ENCODE measurements at places on chromosomes 4 and X.

DNA sequence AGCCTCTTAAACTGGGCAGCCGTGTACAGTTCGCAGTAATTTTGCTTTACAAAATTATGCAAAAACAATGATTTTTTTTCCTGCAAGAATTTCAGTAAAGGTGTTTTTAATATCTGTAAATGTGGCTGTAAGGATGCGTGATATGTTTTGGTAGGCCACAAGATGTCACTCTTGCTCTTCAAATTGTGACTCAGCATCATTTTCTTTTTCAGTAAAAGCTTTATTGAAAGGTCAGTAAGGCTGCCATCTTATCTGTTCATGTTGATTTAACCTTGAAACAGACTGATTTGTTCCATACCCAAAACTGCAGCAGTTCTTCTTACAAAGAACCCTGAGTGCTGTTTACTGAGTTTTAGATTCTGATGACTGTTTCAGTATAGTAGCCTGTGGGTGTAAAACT lies 39.9 kb downstream of the TXLNG start:
- no peak for DNase-seq

DNA sequence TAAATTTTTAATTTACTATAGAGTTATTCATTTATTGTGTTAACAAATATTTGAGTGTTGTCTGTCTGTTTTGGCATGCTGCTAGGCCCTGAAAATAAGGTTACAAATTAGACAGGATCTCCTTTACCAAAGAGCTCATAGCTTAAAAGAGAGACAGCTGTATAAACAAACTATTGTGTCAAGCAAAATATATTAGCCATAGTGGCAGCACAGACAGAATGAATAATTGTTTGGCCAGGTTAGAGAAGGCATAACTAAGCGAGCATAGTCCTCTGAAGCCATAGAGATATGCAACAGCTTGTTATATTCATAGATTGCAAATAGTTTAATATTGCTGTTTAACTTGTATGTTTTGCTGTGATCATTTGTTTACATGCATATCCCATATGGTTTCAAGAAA lies 66.7 kb upstream of the NDUFC1 start:
- no peak for DNase-seq

- peak; percentile 37 for DNase-seq
Measured at GRCh38 chr4:30714408-30715031, 5.6 kb upstream of the PCDH7 start.

GRCh38 chr4:120847019-120847582 lies 75.4 kb downstream of the PRDM5 start:
- DNase-seq, result no peak

DNA sequence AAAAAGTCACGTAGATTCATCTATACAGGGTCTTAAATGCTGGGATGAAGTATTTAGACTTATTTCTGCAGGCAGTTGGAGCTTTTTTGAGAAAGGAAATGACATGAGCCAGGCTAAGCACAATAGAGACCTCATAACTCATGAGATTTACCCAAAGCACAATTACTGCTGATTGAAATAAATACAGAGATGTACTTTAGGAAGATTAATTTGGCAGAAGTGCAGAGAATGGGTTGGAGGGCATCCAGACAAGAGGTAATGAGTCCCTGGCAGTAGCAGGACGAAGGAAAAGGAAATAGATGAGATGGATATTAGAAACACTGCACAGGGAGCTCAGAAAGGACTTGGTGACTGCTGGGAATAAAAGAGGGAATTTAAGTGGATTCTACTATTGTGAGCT lies 129.1 kb downstream of the SHROOM4 start:
- DNase-seq, result no peak

DNA sequence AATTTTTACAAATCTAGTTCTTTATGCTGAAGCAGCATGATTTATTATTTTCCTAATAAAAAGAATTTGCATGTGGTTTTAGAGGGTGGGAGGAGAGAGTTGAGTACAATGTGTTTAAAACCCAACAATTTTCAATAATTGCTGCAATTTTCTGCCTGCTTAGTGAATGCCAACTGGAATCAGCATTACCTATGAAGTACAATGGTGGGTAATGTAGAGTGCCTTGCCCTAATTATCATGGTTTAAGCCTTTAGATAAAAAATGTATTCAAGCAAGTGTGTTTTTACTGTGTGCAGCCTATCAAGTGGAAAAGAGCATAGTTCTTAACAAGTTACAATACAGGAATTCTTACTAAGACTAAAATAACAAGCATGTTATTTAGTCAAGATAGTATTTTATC lies 77.9 kb upstream of the ANKRD50 start:
- no peak for DNase-seq

- DNase-seq, result peak; percentile 72
Measured at GRCh38 chr4:26235500-26235899, 85.3 kb upstream of the RBPJ start.

DNA sequence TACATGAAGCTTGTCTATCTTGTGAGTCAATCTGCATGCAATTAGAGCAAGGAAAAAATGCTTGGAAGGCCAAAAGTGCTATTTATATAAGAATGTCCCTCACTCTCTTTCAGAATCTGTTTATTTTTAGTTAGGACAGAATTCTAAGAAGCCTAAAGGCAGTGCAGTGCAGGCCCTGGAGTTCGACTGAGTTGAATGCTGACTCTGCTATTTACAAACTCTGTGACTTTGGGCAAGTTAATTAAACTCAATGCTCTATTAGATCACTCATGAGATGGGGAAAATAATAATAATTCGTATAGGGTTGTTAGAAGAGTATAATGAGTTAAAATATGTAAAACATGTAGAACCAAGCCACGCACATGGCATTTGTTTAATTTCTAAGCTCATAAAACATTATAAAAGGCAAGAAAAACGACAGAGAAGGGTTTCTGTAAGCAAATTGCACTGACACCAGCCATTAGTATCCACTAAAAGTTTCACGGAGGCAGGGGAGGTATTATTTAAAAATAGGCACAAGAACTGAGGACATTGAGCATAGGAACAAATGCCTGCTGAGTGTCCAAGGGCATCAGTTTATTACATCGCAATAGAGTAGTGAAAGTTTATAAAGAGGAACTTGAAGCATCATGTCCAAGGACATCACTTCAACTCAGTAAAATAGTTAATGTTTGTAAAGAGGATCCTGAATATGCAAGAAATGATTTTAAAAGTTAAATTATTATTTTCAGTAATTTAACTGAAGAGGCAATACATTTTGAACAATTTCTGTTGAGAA lies 115.0 kb upstream of the INPP4B start:
- DNase-seq, result no peak

DNA sequence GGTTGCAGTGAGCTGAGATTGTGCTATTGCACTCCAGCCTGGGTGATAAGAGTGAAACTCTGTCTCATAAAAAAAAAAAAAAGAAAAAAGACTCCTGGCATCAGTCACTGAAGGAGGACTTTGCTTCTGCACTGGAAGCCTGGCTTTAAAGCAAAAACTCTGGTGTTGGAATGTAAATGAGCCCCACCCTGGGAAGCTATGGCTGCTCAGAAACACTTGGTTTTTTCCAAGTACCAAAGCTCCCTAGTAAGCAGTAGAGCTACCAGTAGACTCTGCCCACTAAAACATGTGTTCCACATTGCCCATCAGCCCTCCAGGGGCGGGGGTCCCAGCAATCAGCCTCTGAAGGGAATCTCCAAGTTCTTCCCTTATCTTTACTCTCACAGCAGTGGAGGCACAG lies 154.4 kb downstream of the SHROOM3 start:
- peak; percentile 68 for DNase-seq

DNA sequence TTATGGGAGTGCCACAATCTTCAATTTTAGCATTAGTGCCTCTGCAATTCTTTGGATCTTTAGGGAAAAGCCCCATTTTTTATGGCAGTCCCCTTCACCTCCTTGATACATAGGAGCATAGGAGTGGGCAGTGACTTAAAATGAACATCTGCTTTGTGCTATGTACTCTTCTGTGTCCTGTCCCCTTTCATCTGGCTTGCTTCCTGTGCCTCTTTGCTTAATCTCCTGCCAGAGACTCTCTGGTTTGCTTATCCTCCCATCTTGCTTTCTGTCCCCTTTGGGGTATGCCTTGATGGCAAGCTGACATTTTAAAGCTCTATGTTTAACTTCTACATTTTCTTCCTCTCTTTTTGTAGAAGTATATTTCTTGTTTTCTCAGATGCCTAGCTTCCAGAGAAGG lies 12.3 kb downstream of the PGK1 start:
- DNase-seq, result no peak

GRCh38 chrX:153502131-153502530 lies 7.4 kb downstream of the BGN start:
- no peak for DNase-seq

GRCh38 chr4:158410272-158410671 lies 111.4 kb upstream of the RXFP1 start:
- no peak for DNase-seq

DNA sequence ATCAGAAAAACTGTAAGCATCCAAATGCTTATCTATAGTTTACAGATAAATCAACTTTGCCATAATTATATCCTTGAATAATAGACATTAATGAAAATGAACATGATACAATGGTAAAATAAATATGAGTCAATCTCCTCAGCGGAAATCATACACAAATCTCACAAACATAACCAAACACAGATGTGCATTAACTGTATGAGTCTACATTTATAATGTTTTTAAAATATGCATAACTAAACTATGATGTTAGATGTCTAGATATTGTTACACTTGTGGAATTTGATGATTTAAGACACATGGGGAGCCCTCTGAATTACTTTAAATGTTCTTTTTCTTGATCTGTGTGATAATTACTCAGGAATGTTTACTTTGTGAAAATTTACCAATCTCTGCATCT lies 951.2 kb downstream of the TECRL start:
- DNase-seq, result no peak

DNA sequence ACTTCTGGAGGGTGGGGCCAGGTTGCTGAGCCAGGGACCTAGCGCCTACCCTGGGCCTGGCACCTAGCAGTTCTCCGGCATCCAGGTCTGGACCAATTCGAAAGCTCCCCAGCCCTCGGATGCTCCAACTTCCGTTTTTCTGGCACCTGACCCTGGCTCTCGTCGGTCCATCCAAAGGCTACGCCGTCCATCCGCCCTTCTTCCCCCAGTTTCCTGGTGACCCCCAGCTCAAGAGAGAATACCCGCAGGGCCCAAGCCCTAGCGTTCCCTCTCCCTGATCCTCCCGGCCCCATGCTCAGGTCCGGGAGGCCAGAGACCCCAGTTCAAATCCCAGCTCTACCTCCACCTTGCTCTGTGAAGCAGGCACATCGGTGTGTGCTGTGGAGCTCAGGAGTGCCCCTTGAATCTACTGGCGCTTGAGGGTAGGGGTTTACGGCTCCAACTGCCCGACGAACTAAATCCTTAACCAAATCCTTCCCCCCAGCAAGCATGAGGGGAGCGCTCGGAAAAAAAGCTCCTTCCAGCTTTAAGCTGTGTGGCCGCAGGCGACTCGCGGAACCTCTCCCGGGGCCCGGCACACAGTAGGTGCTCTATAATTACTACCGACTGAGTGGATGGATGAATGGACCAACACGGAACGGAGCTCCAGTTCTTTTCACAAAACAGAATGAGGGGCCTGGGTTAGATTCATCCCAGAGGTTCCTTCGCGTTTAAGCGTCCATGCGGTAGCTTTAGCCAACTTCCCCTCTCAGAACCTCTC lies 1.1 kb downstream of the CRMP1 start:
- DNase-seq, result no peak

DNA sequence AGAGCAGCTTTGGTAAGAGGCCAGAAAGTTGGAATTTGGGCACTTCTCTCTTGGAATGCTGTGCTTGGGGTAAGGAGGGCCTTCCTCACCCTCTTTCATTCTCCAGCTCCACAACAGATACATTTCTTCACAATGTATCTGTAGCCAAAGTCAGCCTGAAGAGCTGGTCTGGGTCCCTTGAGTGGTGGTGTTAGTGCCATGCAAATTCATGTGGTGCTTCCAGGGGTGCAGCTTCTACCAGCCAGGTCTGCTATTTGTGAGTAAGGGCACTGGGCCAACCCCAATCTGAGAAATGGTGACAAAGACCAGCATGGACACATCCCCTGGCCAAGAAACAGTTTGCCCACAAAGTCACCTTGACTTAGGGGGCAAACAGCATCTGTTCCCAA lies 17.8 kb downstream of the AMER1 start:
- no peak for DNase-seq

DNA sequence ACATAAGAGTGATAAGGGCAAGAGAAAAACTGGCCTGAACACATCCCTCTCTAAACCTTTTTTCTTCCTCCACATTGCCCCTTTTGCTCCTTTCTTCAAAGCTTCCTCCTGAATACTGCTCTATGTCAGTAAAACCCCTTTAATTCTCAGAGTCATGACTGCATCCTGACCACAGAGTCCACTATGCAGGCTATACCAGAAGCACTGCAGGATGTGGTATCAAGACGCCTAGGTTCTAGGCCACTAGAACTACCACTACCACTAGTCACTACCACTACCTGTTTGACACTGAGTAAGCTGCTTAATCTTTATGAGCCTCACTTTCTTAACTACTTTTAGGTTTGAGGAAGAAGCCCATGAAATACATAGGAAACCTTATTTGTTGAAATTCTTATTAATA lies 38.7 kb downstream of the ARHGEF9 start:
- no peak for DNase-seq

GRCh38 chrX:49282647-49283011 lies 13.0 kb downstream of the PPP1R3F start:
- peak; percentile 35 for DNase-seq

DNA sequence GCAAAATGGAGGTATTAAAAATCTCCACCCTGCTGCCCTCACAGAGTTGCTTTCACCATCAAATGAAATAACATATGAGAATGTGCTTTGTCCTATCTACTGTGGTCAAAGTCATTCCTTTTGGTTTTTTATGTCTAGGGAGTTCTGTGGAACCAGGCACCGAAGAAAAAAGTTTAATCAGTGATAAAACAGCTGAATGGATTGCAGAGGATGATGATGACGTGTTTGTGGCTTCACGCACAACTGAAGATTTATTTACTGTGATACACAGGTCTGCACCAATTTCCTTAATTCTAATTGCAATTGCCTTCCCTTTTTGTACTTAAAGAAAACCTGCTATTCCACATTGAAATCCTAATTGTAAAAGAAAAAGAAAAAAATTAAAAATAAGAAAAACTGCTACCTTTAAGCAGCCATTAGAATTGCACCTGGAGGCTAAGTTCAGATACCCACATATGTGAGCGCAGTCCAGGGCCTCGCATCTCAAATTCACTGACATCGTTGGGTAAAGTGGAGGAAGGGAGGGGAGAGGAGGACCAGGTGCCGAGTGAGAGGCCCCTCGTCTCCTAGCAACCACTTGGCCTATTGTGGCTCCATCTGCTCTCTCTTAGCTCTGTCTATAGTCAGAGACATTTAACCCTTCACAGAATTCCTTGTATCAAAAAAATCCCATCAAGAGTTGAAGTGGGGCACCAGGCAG lies 10.5 kb upstream of the RTL5 start:
- DNase-seq, result peak; percentile 70

GRCh38 chrX:40778861-40779575 lies 43.7 kb upstream of the MED14 start:
- no peak for DNase-seq

Measured in femur (tissue), 1 donor.